Suppressor macrophage treated with lipopolysaccharide for 4 hours (primary cell): ENCODE measurements at places on chromosomes 7 and 10.

GRCh38 chr10:81963606-81964005 lies 88.6 kb downstream of the NRG3 start:
- no peak for DNase-seq

GRCh38 chr7:157609932-157610640 lies 273.3 kb downstream of the DNAJB6 start:
- DNase-seq, result no peak

DNA sequence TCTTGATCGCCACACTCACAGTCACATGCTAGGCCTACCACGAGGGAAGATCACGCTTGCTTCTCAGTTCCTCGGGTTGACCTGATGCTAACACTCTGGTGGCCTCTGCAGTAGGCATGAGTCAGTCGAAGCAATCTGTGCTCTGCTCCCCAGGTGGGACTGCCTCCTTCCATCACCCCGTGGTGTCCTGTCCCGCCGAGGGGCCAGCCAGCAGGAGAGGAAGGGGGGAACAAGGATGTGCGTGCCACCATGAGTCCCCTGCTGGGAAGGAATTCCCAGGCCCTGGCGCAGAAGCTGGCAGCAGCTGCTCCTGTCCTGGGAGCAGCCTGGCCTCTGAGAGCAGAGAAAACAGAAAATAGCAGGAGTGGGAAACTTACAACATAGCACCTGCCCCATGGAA lies 695.0 kb upstream of the NRP1 start:
- no peak for DNase-seq

DNA sequence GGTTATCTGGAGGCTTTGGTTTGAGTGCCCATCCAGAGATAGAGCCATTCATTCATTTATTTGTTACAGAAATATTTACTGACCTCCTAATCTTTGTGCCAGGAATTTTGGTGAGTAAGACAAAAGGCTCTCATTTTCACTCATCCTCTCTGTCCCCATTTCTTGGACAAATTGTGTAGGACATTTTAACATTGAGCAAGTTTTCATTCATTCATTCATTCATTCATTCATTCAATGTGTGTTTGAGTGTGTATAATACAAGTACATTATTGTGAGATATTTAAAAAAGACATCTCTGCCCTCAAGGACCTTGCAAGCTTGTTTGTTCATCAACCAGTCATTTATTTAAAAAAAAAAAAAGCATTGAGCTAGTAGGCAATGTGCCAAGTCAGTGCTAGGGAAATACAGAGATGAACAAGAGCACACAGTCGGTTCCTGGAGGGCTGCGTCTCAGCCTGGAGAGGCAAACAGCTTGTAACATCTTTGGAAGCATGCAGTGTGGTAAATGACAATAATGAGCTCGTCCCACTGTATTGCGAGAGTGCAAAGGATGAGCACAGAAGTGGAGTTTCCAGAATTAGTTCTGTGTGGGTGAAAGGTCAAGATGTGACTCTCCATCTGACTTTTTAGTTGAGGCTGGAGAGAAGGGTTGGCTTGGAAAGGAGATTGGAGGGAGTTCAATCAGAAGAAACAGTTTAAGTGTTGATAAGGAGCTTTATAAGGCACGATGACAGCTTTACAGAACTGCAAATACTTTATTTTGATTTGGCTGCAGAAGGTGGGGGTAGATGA lies 50.5 kb upstream of the HBP1 start:
- DNase-seq, result peak; percentile 83

- peak; percentile 9 for DNase-seq
Observed at GRCh38 chr7:88396948-88397322, 90.2 kb upstream of the STEAP4 start.

DNA sequence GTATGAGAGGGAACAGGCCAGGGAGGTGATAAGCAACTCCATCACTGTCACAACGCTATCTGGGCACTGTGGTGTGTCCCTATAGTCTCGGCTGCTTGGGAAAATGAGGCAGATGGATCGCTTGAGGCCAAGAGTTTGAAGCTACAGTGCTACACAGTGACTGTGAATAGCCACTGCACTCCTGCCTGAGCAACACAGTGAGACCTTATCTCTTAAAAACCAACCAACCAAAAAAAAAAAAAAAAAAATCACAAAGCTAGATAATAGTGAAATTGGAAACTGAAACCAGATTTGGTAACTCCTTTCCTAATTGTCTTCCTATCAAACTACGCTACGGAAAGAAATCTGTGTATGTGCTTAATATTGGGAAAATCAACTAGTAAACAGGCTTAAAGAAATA lies 14.1 kb downstream of the MICU1 start:
- DNase-seq, result peak; percentile 57

DNA sequence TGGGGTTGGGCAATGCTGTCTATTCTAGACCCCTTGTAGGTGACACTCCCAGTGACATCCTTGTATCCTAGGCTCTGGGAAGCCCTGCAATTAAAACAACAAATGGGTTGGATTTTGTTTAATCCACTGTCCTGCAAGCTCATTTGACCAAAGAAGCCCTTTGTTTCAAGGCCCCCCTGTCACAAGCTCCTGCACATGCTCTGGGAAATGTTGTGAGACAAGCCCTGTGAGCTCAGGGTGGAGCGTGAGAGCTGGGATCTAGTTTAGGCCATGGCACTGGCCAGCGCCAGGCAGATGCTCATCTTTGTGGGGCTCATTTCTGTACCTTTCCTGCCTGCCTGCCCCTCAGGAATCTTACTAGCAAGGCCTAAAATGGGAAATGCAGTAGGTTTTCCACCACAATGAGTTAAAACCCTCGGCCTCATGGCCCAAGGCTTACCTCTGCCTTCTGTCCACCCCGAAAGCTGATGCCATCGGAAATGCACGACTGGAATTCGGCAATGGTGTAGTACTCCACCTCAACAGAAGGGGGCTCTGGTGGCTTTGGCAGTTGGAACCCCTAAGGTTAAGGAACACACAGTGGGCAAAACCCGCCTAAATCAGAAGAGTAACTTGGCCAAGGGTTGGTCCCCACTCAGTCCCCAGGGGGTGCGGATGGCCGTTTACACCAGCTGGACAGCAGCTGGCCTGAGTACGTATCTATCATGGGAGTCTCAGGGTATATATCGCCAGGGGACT lies 112.0 kb downstream of the NEURL1 start:
- peak; percentile 70 for DNase-seq

DNA sequence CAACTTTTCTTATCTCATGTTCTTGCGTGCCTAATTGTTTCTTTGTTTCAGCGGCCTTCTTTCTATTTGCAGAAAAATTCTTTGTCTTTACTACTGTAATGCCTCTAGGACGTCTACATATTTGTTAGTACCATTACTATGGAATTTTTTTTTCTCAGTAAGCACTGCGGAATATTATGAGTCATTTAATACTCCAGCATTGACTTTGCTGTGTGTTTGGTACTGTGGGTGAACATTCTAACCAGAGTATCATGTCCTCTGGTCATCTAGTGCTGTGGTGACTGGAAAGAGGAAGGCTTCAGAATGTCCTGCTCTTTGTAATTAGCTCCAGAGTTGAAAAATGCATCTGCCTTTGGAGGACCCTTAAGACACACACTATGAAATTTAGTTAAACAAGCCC lies 58.5 kb upstream of the FERD3L start:
- no peak for DNase-seq

- DNase-seq, result no peak
Observed at GRCh38 chr7:122901250-122901649, 15.0 kb upstream of the CADPS2 start.

GRCh38 chr7:46317256-46317655 lies 396.2 kb upstream of the IGFBP3 start:
- DNase-seq, result no peak
